CD14-positive monocyte (primary cell): ENCODE measurements at places on chromosomes 5 and 9. TPM values are rescaled to one million over a fixed set of nuclear protein-coding genes. Genes with fewer than 3 reads are reported as not detected.

Gene GARIN3
- polyA plus RNA-seq = not detected

Gene NOXA1
- 1.6 TPM for polyA plus RNA-seq

Gene ARHGEF39
- polyA plus RNA-seq = 0.08 and 0.53 TPM in 2 replicates

Gene CTSV
- not detected for polyA plus RNA-seq

Gene S1PR3
- polyA plus RNA-seq = 28.2 TPM

Gene PCA3
- polyA plus RNA-seq = not detected

- no peak for DNase-seq
Observed at GRCh38 chr9:124066783-124067577, 55.4 kb downstream of the LHX2 start.

- peak; percentile 89 for DNase-seq
Observed at GRCh38 chr5:138369706-138370105, 17.2 kb downstream of the KDM3B start.

DNA sequence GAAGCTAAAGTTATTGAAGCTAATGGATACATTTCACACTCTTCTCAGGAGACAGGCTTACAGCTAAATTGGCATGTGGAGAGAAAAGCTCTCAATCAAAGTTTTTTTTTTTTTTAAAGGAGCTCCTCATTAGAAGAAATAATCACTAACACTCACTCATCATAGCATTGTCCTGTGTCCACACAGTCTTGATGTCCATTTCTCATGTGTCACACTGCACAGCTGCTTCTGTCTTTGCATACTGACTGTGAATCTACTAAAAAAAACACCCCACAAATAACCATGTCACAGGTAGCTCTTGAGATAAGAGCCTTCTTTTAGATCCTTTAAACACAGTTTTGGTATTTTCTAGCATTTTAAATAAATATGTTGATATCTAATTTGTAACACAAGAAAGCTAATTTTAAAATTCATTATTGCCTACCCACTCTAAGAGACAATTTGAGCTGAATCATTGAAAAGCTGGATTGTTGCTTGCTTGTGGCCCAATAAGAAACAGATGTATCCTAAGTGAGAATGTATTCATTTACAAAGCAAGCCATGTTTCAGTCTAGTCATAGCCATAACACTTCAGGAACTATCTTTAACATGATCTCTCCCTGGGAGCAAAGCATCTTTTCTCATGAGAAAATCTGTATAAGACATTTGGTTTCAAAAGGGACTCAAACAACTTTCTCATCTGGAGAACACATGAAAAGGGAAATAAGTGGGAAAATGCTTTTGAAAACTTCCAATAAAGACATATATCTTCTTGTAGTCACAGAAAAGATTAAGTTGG lies 48.1 kb upstream of the PCSK1 start:
- DNase-seq = no peak

DNA sequence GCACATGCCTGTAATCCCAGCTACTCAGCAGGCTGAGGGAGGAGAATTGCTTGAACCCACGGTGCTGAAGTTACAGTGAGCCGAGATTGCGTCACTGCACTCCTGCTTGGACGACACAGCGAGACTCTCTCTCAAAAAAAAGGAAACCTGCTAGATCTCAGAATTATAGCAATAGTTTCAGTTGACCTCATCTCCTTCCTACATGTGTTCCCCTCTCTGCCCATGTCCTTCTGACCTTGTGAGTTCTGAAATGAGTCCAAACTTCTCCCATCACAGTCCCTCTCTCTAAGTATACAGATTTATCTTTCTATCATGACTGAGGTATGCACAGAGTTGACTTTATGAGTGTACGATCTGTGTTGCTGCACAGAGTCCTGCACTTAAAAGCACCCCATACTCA lies 44.6 kb upstream of the SHOC1 start:
- peak; percentile 36 for DNase-seq

DNA sequence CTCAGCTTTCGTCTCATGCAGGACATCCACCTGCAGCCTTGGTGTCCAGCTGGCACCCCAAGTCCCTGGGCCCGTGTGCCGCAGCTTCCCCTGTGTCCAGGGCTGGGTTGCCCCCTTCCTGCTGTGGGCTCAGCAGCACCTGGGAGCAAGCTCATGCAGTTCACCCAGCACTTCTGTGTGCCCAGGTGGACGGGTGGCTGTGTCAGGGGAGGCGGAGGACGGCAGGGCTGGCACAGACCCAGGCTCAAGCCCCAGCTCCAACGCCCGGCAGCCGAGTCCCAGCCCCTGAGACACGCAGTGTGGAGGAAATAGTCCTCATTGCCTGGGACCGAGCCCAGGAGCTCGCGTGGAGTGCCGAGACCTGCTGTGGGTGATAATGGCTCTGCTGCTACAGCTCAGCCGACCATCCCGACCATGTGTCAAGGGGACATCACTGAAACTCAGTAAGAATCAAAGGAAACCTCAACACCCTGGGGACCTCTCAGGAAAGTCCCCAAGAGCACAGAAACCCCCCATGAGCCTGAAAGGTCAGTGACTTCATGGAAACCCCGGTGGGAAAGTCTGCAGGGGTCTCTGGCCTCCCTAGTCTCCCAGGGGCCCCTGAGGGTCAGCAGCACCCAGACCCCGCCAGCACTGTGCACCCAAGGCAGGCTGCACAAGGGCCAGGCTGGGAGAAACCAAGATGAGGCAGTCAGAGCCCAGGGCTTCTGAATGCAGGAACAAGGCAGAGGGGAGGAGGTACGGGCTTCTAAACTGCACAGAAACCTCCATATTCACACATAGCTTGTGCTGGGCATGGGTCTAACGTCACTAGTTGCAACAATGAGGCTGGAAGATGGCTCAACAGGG lies 38.8 kb downstream of the LPCAT1 start:
- no peak for DNase-seq

DNA sequence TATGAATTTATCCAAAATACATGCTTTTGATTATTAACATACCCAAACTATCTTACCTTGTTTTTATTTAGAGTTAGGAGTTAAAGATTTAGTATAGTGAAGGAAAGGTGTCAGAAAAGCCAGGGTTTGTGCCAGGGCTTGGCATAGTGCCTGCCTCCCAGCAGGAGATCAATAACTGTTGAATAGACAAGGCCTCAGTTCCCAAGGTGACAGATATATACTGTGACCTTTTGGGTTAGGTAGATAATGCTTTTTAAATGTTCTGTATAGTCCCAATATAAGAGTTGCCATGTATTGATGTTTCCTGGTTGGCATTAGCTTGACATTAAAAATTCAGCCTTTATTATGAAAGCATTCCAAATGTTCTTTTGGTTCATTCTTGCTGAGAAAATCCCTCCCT lies 121.8 kb downstream of the MCTP1 start:
- DNase-seq = no peak

GRCh38 chr5:172336676-172337285 lies 53.2 kb upstream of the UBTD2 start:
- DNase-seq = no peak

DNA sequence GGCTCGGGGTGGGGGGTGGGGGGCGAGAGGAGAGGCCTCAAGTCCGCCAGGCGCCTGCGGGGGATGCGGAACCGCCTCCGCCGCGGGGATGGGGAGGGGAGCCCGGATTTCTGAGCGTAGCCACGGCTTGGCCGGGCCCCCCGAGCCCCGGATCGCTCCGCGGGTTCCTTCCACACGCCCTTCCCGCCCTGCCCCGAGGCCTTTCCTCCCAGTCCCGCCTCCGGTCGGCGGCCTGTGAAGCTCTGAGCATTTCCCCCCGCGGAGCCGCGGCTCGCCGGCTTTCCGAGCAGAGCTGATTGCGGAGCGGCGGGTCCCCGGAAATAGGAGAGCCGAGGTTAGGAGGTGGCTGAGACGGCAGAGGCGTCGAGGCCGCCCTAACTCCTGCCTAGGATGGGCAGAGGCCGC lies 6.1 kb downstream of the IRX4 start:
- no peak for DNase-seq

- peak; percentile 8 for DNase-seq
Observed at GRCh38 chr9:130172161-130172857, at the start of gene NCS1. NCS1 (plus strand) TSS chr9:130172404; CDS start chr9:130172664, 260 bp downstream.

DNA sequence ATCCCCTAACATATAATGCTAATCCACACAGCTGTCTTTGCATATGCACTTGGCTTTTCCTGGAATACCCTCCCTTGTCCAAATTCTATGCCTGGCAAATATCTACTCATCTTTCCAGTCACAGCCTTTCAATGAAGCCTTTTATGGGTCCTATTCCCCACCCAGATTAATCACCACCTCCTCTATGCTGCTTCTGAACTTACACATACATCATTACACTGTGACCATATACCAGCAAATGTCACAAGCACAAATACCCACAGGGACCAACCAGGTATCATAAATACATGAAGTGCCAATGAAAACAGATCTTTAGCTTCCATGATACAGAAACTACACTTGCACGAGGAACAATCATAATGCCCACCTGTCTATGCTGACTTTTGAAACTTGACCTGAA lies 22.3 kb downstream of the LPAR1 start:
- no peak for DNase-seq

DNA sequence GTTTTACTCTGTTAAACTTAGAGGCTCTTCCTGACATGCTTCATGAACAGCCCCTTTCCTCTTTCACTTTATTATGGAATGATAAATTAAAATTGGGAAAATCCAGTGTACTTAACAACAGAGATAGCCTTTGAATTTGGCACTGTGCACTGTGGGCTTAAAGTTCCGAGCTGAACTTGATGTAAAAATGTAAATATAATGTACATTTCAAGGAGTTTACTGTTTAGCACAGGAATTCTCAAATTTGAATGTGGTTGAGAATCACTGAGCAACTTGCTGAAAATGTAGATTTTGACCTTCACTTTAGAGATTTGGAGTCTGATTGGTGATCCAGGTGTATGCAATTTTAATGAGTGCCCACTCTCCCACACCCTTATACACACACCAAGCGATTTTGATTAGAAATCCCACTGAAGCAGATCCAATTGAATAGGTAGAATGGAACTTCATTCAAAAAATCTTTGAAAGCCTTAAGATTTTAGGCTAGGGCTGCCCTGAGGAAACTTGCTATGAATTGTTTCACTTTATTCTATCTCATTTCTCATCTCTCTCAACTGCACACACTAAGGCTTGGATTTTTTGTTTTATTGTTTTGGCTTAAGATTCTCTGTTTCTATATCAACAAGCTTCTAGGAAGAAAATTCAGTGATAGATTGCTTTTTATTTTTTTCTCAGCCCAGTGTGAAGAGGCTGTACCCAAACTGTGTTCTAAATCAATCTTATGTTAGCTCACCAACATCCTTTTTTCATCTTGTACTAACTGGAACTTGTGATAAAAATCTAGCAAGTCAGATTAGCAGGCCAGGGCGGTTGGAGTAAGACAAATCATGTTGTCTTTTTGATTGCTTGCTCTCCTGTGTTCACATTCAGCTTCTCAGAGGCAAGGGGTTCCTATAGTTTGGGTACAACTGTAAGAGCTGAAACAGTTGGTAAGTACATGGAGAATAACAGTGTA lies 22.9 kb downstream of the NUDT12 start:
- no peak for DNase-seq

- peak; percentile 80 for DNase-seq
Observed at GRCh38 chr9:108113596-108113995, 624.0 kb upstream of the KLF4 start.

- DNase-seq = no peak
Observed at GRCh38 chr9:133113949-133114885, 6.8 kb downstream of the RALGDS start.

DNA sequence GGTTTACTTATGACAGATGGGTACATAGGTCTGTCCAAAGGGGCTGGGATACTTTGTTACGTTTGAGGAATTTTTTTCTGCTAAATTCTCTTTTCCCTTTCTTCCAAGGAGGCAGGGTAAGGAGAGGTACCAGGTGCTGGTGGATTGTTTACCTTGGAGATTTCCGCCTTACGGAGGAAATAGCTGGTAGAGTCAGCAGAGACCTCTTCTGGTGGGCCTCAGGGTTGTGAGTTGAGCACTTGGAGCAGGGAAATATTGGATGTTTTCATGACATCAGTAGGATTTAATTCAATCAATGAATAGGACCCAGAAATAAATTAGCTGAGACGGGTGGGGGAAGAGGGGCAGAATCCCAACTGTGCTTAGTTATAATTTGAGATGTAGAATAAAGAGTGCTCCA lies 60.0 kb upstream of the TAF11L2 start:
- no peak for DNase-seq

DNA sequence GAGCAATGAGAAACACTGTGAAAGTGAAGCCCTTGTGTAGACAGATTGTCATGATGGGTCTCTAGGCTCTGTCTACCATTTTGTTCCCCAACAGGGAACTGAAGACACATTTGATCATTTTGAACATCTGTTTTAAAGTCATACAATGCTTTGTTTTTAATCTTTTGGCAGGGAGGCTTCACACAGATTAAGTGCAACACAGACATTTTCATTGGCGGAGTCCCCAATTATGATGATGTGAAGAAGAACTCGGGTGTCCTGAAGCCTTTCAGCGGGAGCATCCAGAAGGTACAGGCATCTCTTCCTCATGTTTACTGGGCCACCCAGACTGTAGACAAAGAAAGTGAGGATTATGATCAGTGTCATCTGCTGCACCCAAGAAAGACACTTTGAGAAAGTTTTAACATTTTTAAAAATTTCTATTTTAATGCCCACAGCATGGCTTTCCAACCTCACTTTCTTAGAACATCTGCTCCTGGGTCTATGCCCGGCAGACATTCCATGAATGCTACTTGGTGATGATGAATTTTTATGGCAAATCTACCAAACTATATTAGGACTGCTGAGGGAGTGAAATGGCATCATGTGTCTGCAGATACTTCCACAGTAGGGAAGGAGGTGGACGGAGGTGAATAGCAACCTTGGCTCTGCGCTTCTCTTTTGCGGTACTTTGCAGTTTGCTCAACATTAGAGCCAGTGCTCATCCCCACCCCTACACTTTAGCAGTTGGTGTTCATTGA lies 121.3 kb downstream of the LIFR start:
- DNase-seq = no peak

DNA sequence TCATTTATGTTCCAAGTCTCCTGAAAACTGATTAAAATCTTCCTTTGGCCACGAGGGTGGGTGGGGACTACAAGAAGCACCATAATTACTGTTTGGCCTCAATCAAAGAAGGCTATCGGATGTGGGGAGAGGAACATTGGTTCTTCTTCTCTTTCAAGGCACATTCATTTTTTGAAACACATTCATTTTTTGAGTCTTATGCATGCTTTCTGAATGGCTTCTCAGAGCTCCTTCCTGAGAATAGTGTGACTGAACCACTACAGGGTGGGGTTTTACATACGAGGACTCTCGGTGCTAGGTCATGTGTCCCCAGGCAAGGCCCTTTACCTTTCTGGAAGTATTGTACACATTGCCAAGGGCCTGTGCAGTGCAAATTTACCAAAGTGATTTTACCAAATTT lies 7.0 kb upstream of the GRIA1 start:
- no peak for DNase-seq

- peak; percentile 89 for DNase-seq
Observed at GRCh38 chr9:87601176-87601575, 103.5 kb downstream of the DAPK1 start.

- DNase-seq = no peak
Observed at GRCh38 chr5:147643142-147643541, 133.3 kb upstream of the DPYSL3 start.
